ENCODE measurements at places on chromosomes 1 and 21.

GRCh38 chr1:206890125-206891060, 6.8 kb upstream of the IL24 start:
- DNase-seq = no peak

DNA sequence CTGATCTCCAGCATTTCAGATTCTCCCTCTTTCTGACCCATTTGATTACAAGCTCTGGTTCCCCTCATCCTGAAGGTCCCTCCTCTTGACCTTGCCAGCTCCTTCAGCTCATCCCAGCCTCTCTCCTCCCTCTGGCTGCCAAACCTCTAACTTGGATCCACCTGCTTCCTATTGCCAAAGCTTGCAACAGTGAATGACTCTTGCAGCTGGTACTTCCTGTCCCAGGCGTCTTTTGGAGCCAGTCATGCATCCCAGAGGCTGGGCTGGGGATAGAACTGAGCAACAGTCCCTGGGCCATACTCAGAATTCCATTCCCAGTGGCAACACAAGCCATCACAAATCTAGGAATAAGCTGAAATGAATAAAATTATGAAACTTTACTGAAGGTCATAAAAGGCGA, 27.7 kb upstream of the SPOCD1 start:
- DNase-seq = no peak

GRCh38 chr21:30408782-30409494, 13.1 kb downstream of the KRTAP13-1 start:
- peak; percentile 89 for DNase-seq

DNA sequence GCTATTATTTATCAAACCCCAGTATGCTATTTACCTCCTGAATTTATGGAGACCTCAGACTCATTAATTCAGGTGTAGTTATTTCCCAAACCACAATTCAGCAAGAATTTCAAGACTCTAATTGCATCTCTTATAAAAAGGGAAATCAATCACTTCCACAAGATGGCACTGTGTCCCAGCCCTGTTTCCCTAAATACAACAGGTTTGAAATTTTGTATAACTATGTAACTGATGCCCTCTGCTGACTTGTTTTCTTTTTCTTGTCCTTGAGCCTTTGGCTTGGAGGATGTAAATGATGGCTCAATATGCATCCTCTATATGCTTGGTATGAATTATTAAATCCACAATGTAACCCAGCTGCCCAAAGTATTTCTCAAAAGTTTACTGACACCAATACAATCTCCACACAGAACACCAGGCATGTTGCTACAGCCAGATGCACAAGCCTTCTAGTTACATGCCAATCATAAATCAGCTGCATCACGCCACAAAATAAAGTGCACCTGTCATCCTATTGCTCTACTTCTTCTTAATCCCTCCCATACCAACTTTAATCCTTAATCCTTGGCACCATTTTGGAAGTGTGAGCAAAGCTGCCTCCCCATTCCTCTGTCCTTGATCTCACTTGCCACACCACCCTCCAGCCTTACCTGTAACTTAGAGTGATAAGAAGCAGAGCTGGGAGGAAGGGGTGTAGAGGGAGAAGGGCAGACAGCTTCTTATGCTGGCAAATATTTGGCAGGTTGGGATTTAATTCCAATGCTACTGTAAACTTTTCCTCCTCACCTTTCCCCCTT, 9.0 kb downstream of the C1orf105 start:
- DNase-seq = peak; percentile 57

DNA sequence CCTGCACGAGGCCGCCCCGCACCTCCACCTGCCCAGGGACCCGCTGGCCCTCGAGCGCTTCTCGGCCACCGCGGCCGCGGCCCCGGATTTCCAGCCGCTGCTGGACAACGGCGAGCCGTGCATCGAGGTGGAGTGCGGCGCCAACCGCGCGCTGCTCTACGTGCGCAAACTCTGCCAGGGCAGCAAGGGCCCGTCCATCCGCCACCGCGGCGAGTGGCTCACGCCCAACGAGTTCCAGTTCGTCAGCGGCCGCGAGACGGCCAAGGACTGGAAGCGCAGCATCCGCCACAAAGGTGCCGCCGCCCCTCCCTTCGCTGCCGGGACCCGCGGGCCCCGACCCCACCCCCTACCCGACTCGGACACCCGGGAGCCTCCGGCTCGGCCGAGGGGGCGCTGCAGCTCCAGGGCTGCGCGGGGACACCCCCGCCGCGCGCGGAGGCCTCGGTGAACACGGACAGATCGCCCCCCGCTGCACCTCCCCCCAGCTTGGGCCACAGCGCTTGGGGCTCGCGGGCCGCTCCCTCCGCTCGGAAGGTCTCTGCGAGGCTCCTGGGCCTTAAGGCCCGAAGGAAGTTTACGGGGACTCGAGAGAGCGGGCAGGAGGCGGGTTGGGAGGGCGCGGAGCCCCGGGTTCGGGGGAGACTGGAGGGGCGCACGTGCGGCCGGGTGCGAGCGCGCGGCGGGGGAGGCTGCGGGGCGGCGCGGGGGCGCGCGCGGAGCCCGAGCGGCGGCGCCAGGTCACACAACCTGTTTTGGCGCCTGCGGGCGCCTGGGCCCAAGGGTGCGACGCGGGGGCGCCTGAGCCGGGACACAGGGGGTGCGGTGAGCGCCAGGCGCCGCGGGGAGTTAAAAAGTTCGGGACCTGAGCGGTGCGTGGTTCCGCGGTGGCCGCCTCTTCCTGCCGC, 1.2 kb downstream of the SAMD11 start:
- peak; percentile 81 for DNase-seq

GRCh38 chr1:227603327-227603726, 40.0 kb downstream of the ZNF678 start:
- DNase-seq = no peak

DNA sequence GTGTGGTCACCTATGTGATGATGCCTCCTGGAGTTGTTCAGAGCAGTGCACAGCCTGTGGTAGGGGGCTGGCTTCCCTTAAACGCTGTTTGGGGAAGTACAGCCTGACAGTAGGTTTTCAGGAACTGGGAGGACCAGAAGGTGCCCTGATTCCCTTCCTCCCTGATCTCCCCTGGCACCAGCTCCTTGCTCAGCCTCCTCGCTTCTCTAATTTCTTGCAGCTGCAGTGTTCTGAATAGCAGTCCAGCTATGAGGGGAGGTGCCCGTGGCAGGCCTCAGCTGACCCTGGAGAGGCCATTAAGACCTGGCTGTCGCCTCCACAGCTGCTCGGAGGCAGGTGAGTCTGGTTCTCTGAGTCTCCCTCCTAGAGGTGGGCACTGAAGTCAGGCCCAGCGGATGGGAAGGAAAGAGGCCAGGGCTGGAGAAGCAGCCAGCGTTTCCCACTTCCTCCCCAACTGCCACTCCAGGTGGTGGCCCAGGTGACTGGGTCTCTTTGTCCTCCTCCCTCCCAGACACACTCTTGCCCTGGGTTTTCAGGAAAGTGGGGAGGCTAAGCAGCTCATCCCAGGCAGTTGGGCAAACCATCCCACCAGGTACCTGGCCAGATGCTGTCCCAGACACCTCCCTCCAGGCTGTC, 52.0 kb upstream of the RPL11 start:
- no peak for DNase-seq

All from neural progenitor cell (in vitro differentiated cells).